Activated naive CD4-positive, alpha-beta T cell treated with anti-CD3 and anti-CD28 coated beads, Interleukin-2, amount 10 ng/mL, durations not matched to agents 7 days and 5 days (primary cell): ENCODE measurements at places on chromosomes 11 and 22.

DNA sequence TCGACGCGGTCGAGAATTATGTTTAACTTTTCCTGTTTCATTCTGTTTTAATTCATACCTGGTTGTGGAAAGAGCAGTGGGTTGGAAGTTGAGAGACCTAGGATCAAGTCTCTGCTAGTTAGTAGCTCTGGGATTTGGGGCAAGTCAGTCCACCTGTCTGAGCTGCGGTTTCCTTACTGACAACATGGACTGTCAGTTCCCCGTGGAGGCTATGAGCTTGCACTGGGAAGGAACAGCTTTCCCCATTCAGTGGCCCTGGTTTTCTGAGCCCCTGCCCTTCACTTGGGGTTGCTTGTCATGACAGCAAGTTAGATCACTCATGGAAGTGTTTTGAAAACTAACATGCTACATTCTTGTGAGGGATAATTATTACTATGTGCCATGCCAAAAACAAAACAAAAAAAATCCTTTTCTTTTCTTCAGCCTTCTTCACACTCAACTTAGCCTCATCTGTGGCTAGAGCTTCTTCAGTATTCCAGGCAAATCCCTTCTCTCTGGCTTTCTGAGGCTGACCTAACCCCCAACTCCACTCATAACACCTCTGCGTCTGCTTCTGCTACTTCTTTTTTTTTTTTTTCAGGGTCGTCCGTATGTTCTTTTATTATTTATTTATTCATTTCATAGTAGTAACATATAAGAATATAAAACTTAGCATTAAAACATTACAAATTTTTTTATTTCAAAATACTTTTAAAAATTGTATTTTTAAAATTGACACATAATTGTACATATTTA is 43.0 kb upstream of the ZBED5 start:
- DNase-seq, result no peak

DNA sequence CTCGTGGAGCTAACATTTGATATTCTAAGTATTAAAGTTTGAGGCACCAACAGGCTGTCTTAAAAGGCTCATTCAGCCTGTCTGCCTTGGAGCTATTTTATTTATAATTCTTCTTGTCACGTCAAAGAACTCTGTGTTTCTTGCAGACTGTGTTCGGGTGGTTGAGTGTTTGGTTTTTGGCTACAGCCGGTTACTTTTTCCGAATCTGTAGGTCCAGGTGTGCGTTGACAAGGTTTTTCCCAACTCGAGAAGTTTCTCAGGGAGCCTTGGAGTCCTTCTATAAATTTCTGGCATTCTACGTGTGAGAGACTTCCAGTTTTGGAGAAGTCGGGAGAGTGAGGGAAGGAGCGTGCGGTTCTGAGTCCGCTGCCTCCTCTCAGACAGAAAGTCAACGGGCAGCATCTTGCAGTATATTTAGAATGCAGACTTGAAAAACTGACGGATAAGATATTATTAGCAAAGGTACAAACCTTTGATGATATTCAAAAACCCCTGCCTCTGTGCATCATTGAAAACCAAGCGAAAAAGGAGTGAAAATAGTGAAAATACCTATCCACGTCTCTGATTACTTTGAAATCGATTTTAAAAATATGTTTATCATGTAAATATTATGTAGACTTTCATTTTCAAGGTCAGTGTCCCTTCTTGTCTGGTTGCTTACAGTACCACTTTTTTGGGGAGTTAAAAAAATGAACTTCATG is 85.2 kb upstream of the PPARA start:
- DNase-seq, result no peak

DNA sequence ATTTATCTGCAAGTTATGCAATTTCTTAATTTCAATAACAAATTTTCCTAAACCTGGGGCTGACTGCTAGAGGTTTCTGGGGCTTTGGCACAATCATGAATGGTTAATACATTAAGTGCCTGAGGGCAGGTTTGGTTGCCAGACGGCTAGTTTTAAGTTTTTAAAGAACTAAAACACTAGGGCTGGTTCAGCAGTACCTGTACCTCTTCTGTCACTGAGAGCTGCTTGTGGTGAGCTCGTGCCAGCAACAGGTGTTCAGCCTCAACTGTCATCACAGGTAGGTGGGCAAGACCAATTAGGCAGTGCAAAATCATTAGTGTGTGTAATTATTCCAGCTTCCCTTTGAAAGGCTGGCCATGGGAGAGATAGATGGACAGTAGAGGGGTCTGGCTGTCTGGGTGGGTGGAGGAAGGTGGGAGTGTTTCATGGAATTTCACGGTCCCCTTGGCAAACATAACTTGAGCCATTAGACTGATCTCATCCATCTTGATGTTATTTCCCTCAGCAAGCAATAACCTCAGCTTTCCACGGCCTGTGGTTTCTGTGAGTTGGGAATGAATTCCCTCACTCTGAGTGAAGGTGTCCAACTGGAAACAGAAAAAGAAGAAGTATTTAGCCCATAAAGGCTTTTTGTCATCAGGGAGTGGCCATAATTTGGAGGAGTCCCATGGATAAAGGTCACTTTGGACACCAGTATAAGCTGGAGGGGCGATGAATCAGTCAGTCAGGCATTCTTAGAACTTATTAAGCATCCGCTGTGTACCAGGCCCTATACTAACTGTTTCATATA is 114.8 kb downstream of the SNX19 start:
- no peak for DNase-seq

- DNase-seq, result no peak
Observed at GRCh38 chr22:35367331-35367886, 13.5 kb upstream of the HMOX1 start.

- no peak for DNase-seq
Observed at GRCh38 chr11:79157738-79158137, 283.1 kb downstream of the TENM4 start.

- DNase-seq, result no peak
Observed at GRCh38 chr11:114121138-114121537, 61.6 kb downstream of the ZBTB16 start.

DNA sequence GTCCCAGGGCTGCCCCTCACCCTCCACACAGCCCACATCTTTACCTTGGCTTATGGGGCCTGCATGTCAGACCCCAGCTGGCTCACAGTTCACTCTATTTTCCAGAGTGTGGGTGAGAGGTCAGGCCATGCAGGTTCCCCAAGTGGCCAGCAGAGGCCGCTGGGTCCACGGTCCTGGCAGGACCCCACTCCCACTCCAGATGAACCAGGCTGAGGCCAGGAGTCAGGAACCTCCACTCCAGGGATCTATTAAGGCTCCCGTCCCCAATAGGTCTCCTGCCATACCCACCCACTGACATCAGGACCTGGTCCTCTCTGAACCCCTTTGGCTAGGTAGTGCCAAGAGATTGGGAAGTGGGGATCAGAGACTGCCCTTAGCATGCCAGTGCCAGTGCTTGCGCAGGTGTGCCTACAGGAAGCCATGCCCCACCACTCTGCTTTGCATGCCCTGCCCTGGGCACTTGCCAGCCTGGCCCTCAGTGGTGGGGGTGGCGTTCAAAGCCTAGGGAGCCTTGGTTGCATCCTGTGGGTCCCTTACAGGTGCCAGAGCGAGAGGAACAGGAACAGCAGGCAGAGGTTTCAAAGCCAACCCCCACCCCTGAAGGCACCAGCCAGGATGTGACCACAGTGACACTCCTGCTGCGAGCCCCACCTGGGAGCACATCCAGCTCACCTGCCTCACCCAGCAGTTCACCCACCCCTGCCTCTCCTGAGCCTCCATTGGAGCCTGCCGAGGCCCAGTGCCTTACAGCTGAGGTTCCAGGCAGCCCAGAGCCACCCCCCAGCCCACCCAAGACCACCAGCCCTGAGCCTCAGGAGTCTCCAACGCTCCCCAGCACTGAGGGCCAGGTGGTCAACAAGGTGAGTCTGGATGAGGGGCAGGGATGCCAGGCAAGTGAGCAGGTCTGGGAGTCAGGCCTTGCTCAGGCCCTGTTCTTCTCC is 8.3 kb downstream of the SMTN start:
- DNase-seq, result peak; percentile 48

- DNase-seq, result no peak
Observed at GRCh38 chr11:2471048-2471803, 26.4 kb downstream of the KCNQ1 start.

GRCh38 chr11:2803186-2804091 is 82.1 kb downstream of the CDKN1C start:
- DNase-seq, result no peak

DNA sequence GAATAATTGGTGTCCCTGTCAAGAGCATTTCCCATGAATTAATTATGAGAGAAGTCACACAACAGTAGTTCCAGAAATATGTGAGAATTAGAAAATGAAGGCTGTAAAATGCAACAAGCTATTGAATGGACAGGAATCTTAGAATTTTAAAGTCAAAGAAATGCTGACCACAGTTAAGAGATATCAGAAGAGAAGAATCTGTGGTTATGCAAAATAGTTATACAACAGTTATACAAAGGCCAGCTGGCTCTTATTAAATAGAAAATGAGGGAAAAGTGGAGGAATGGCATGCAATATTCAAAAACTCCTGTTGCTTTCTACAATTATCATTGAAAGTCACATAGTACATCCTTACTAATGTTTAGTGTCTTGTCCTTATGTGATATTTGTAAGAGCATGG is 27.4 kb downstream of the CASP12 start:
- no peak for DNase-seq

GRCh38 chr22:50706481-50707125 is 31.4 kb upstream of the ACR start:
- DNase-seq, result no peak
